ENCODE measurements at places on chromosomes 6 and 20.

GRCh38 chr6:111631903-111632460 lies 26.3 kb upstream of the TRAF3IP2 start:
- no peak for DNase-seq

DNA sequence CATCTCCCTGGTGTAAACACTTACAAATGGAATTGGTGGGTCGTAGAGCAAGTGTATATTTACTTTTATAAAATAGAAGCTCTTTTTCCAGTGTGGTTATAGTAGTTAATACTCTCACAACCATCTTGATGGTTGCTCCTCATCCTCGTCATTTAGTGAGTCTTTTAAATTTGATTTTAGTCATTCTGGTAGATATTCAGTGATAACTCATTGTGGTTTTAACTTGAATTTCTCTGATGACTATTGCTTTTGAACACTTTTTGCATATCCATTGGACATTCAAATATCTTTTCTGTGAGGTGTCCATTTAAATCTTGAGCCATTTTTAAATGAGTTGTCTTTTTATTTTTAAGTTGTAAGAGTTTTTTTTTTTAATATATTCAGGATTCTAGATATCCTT lies 189.2 kb upstream of the PHACTR1 start:
- DNase-seq = no peak

DNA sequence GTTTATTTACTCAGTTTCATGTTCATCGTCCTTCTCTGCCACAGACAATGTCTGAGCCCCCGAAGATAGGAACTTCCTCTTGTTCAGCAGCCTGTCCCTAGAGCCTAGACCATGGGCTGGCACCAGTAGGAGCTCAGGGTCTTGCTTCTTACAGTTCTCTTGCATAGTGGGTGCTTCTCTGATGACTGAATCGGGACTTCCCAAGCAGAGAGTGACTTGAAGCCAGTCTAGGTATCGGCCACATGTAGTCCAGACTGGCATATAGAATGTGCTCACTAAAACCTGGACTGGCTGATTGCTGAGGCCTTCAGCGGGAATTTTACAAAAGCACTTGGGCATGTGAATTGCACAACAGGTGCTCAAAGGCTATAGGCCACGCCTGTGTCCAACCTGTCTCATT lies 52.0 kb downstream of the PRDM1 start:
- DNase-seq = no peak

DNA sequence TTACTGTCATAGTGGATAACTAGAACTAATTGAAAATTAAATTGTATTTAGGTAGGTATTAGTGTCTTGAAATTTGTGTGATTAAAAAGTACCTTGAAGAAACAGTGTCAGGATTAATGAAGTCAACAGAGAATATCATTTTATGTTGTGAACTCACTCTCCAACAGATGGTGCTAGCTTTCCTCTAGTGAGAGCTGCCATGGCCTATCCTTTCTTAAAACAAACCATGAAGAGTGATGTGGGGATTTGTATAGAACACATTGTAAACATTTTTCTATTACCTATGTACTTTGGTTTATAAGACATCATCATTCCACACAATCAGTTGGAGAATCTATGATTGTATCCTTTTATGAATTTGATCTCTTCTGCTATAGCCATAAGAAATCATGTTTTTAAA lies 4.8 kb upstream of the SRSF12 start:
- no peak for DNase-seq

DNA sequence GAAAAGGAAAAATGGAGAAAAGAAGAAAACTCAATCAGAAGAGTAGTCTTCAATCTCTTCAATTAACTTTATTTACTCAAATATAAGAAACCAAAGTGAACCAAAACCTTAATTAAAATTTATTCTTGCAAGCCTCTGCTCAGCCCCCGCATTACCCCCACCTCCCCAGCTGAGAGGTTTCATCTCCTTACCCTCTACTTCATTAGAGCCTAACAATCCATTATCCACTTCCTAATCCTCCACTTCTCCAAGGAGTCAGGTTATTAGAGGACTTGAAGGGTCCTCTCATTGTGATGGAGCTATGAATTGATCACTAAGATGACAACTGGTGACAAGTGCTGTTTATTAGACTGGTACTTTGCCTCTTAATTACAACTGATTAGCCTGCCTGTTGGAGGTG lies 956.5 kb downstream of the TFAP2A start:
- DNase-seq = no peak

DNA sequence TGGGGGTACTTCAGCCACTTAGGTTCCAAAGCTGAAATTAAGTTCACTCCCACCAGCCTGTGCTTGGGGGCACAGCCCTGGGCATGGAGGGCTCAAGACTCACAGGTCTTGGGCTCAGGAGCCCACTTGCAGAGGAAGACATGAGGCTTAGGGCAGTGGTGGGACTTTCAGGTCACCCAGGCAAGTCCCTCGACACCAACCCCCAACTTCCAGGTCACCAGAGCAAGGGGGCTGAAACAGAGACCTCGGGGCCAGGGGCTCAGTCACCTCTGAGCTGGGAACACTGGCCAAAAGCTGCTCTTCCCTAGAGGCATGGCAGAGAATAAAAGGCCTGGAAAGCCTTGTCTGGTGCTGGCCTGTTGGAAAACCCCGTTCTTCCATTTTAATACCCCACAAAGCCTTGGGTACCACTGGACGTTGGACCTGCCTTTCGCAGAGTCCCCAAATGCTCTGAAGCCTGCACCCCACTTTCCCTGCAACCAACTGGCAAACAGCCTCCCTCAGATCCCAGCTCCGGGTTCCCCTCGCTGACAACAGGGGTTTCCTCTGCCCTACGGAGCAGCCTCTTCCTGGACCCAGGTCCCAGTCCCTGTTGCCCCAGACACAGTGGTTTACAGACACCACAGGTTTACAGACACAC lies 160.9 kb upstream of the PMEPA1 start:
- DNase-seq = no peak

DNA sequence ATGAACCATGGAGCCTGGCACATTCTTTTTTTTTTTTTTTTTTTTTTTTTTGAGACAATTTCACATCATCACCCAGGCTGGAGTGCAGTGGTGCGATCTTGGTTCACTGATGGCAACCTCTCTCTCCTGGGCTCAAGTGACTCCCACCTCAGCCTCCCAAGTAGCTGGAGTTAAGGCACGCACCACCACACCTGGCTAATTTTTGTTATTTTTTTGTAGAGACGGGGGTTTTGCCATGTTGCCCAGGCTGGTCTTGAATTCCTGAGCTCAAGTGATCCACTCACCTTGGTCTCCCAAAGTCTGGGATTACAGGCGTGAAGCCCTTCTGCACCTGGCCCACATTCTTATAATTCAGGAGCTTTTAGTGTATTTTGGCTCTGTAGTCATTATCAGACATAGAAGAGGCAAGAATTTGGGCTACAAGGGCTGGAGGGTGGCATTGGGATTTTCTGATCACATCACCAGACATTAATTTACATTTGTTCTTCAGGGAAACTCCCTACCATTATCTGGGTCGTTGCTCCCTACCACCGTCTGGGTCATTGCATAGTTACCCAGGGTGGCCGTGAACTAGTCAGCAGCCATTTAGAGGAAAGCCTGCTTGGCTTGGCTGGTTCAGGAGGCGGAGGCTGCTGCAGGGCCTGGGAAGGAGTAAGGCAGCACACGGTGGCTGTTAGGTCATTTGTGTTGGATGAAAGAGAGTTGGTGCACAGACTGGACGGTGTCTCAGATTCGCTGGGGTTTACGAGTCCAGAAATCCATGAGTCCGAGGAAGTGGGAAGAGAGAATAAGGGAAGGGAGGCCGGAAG lies 17.6 kb downstream of the ARID1B start:
- no peak for DNase-seq

- no peak for DNase-seq
These were observed 48.2 kb downstream of the JAG1 start for GRCh38 chr20:10625641-10626040.

DNA sequence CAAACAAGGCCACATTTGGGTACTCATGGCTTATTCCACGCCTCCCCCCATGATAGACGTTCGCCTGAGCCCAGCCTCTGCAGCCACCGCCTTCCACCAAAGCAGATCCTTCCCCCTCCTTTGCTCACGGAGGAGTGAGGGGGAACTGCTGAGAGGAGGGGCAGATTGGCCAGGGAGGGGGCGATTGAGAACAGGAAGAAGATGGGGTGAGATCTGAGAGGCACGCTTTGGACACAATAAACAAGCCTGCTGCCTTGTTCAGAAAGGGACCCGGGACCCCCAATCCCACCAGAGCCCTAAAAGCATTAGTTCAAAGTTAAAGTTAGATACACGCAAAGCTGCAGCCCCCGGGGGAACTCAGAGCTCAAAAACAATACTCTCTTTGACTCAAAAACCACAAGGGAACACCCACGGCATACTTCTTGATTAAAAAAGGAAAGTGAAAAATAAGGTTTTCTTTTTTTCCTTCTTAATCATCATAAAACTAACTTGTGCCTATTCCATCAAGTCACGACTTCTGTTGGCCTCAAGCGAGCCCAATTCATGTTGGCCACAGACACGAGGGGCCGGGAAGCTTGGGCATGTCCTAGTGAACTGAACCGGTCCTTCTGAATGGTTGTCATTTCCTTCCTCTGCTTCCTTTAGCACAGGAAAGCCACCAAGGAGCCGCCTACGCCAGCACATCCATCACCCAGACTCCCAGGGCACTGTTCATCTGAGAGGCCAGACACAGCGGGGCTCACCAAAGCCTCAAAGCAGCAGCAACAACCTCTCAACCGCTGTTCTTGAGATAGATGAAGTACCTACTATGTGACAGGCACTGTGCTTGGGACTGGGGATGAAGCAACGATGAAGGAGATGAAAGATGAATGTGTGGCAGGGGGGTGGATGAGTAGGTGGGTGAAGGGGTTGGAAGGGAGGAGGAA lies 44.7 kb downstream of the NFATC2 start:
- DNase-seq = no peak
